ENCODE measurements at places on chromosomes 2 and 18.
A peak's percentile ranks its signal among the peaks of the same experiment; 100 is the strongest.

- no peak for DNase-seq
Measured at GRCh38 chr2:206657087-206657486, 14.8 kb downstream of the FAM237A start.

DNA sequence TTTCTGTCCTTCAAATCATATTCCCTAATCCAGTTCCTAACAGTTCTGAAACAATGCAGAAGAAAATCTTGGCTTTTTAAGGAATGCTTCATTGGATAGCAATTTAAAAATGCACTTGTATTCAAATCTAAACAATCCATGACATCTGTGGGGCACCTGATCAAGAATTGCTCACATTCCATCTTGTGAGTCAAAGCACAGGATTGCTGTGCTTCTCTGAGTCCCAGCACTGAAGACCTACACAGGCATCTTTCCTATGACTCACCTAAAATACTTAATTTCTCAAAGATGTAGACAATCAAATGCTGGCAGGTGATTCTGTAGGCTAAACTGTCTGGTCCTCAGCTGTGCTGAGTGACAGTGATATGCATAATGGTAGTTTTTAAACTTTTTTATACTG, 10.1 kb upstream of the ATP8B1 start:
- no peak for DNase-seq

DNA sequence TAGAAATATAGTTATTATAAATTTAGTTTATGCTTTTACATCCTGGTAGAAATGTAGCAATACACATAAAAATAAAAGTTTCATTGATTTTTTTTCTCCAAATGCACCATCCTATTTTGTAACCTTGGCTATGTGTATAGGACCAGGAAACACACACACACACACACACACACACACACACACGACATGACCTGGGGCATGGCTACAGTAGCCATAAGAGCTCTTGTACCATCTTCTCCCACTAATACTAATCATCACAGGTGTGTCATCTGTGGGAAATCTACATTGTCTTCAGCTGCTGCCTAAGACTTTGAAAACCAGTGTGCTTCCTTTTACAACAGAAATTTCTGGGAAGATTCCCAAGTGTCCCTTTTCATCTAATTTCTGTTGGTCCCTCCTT, 144.3 kb downstream of the MCFD2 start:
- no peak for DNase-seq

- no peak for DNase-seq
Measured at GRCh38 chr2:67585400-67585799, 188.3 kb downstream of the ETAA1 start.

GRCh38 chr2:73009177-73009839, 62.2 kb downstream of the SFXN5 start:
- DNase-seq = no peak

DNA sequence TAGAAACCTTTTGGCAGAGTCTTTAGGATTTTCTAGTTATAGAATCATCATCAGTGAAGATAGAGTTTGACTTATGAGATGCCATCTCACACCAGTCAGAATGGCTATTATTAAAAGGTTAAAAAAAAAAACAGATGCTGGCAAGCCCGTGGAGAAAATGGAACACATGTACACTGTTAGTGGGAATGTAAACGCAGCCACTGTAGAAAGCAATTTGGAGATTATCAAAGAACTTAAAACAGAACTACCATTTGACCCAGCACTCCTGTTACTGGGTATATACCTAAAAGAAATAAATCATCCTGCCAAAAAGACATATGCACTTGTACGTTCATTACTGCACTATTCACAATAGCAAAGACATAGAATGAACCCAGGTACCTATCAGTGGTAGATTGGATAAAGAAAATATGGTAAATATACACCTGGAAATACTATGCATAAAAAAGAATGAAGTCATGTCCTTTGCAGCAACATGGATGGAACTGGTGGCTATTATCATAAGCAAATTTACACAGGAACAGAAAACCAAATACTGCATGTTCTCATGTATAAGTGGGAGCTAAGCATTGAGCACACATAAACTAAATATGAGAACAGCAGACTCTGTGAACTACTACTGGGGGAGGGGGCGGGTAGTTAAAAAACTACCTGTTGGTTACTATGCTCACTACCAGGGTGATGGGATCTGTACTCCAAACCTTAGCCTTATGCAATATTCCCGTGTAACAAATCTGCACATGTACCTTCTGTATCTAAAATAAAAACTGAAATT, 279.0 kb downstream of the KIAA1328 start:
- DNase-seq = peak; percentile 42

- DNase-seq = no peak
Measured at GRCh38 chr2:178403671-178404306, 47.2 kb downstream of the PRKRA start.

DNA sequence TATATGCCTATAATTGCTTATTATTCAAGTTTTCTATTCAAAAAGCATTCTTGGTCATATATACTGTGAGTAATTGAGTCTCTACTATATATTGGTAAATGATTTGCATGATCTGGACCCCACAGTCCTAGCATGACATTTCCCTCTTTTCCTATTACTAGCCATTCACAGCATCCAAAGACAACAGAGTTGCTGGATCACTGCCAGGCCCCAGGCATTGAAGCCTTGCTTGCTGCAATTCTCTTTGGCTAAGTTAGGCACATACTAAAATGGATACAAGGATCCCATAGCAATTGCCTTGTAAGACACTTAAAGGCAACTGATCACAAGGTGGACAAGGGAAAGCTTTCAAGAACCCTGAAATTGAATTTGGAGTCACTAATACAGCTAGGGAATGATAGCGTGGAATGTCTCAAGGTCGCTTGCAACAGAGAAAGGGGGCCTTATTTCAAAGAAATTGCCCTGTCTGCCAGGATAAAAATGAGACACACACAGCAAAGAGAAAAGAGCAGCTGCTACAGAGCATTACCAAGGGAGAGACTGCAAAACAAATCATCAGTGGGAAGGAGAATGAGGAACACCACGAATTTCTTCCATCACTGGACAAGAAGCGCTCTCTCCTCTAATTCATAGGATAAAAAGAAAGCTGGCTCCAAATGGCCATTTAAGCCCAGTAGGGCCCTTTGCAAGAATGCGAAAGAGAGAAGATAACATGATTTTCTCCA, 77.1 kb upstream of the EPHA4 start:
- no peak for DNase-seq

GRCh38 chr18:56789004-56789888, 138.1 kb downstream of the WDR7 start:
- peak; percentile 43 for DNase-seq

- no peak for DNase-seq
Measured at GRCh38 chr2:9558948-9559381, 3.3 kb upstream of the ADAM17 start.

DNA sequence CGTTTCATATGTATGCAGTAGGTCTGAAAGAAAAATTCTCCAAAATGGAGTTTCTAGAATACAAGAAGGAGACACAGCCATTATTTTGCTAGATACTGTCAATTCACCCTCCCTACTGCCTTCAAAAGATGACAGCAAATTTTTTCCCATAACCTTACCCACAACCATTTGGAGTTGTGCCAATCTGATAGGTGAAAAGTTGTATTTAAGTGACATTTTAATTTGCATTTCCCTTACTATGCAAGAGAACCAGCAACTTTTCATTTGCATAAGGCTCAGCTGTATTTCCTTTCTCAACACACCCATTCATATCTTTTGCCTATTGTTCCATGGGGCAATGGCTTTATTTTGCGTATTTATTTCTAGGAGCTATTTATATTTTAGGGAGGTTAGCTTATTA, 31.4 kb upstream of the IL18RAP start:
- DNase-seq = no peak
